ENCODE measurements at places on chromosomes 5 and 9. TPM values are rescaled to one million over a fixed set of nuclear protein-coding genes. Genes with fewer than 3 reads are reported as not detected.

CCL28 gene
- total RNA-seq: 8.0 TPM

DRD1 gene
- total RNA-seq: not detected

NUTM2F gene
- not detected for total RNA-seq

KIF4B gene
- under 0.01 TPM for total RNA-seq

FYB1 gene
- total RNA-seq: 16.9 TPM

ABLIM3 gene
- total RNA-seq: 11.3 TPM

ELOVL7 gene
- total RNA-seq: 11.5 TPM

CCDC183 gene
- under 0.01 TPM for total RNA-seq

KIF27 gene
- total RNA-seq: 9.0 TPM

P4HA2 gene
- 119 TPM for total RNA-seq

TUSC1 gene
- 15.7 TPM for total RNA-seq

TIMD4 gene
- not detected for total RNA-seq

RAB3C gene
- total RNA-seq: not detected

ADAMTSL2 gene
- under 0.01 TPM for total RNA-seq

BTNL8 gene
- total RNA-seq: not detected

TAF11L9 gene
- not detected for total RNA-seq

NDUFA8 gene
- total RNA-seq: 46.3 TPM

MORN5 gene
- not detected for total RNA-seq

EXOSC2 gene
- 35.3 TPM for total RNA-seq

PCDHB8 gene
- 0.57 TPM for total RNA-seq

RETREG1 gene
- 1.0 TPM for total RNA-seq

LRRTM2 gene
- not detected for total RNA-seq

BRD8 gene
- 13.3 TPM for total RNA-seq

KCTD16 gene
- 0.34 TPM for total RNA-seq

CARTPT gene
- not detected for total RNA-seq

CTXN3 gene
- not detected for total RNA-seq

TRIM36 gene
- 0.71 TPM for total RNA-seq

GLRA1 gene
- total RNA-seq: not detected

MTMR12 gene
- total RNA-seq: 20.5 TPM

CER1 gene
- total RNA-seq: not detected

KDM3B gene
- total RNA-seq: 40.0 TPM

ENTREP1 gene
- total RNA-seq: 0.68 TPM

SPINK4 gene
- total RNA-seq: not detected

BASP1 gene
- total RNA-seq: 218 TPM

AIF1L gene
- total RNA-seq: 0.36 TPM

PAPPA gene
- 0.68 TPM for total RNA-seq

HAVCR2 gene
- total RNA-seq: 1.0 TPM

SERF1A gene
- total RNA-seq: 2.3 TPM

FBP2 gene
- total RNA-seq: not detected

IFNK gene
- not detected for total RNA-seq

SPINK7 gene
- total RNA-seq: 37.3 TPM

SELENOP gene
- 1.4 TPM for total RNA-seq

NPR3 gene
- 6.1 TPM for total RNA-seq

LCN9 gene
- total RNA-seq: not detected

KIAA0825 gene
- total RNA-seq: 1.0 TPM

PTGES2 gene
- 116 TPM for total RNA-seq

RFK gene
- total RNA-seq: 39.3 TPM

SLC1A3 gene
- total RNA-seq: 16.9 TPM

CCL21 gene
- not detected for total RNA-seq

IQGAP2 gene
- total RNA-seq: not detected

HTR1A gene
- total RNA-seq: not detected

Data from nasal cavity respiratory epithelium epithelial cell of viscerocranial mucosa (primary cell).